ENCODE measurements at places on chromosomes 4 and X.

GRCh38 chrX:154495472-154495922 is 5.1 kb upstream of the SLC10A3 start:
- DNase-seq = no peak

DNA sequence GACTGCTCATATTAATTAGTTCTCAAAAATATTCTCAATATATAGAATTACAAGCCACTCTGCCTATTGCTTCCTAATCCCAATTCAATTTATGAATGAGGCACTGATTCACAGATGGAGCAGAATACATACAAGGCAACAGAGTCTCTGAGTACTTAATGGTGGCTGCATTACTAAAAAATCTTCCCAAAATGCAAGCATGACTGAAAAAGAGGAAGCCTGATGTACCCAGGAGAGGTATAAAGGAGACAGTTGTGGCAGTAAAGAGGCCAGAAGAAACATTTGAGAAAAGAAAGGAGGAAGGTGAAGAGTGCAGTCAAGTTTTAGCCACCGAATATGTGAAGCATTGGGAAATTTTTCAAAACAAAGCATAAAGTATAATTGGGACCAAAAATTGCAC is 163.2 kb upstream of the INTU start:
- no peak for DNase-seq

DNA sequence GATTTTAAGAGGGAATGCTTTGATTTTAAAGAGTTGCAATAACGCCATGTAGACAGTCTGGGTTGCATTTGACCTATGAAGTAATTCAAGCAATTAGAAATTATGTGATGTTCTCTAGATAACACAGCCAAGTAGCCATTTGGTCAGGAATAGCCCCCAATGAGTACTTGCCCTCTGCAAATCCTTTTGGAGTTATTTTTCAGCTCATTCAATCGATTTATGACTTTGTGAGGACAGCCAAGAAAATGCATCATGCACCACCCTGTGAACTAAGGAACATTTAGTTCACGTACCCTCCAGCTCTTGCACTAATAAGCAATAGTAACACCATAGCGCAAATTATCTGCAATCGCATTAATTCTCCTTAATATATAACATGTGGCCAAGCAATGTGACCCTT is 552.6 kb upstream of the INTU start:
- DNase-seq = no peak

DNA sequence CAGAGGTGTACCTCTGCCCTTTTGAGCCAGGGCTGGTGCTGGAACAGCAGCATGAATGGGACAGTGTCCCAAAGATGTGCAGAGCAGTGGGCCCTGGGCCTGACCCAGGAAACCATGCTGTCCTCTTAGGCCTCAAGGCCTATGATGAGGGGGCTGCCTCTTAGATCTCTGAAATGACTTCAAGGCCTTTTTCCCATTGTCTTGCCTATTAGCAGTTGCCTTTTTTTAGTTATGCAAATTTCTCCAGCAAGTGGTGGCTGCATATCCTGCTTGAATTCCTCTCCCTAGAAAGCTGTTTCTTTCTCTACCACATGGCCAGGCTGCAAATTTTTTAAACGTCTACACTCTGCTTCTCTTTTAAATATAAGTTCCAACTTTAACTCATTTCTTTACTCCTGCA is 160.3 kb downstream of the CFAP299 start:
- DNase-seq = no peak

DNA sequence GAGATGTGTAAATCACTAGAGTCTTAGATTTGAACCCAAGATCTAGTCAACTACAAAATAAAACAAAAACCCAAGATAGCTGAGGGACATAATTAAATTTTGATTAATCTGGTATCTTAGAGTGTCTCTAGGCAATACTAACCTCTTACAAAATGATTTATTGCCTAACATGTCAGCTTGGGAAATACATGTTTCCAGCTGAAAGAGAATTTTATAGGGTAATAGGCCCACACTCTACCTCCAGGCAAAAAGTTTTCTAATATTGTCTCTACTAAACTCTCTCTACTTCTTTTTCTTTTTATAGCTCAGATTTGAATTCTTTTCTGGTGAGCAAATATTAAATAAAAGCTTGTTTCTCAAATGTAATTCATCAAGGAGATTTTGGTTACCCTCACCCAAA is 263.2 kb downstream of the IL15 start:
- no peak for DNase-seq

DNA sequence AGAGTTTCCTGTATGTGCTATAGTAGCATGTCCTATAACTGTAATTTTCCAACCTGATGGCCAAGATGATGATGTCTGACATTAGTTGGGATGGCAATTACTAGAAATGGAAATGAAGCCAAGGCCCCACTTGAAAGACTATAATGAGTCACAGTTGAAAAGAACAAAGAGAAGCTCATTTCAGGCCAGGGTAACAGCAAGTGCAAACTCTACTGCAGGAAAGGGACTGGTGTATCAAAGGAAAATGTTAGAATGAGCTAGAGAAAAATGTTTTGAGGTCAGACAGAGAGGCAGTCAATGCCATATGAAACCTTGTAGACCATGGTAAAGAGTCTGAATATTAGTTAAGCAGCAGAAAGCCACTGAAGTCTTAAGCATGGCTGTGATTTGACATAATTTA is 146.2 kb upstream of the SH3RF1 start:
- no peak for DNase-seq

- no peak for DNase-seq
Measured at GRCh38 chr4:89586864-89587263, 250.1 kb downstream of the SNCA start.

DNA sequence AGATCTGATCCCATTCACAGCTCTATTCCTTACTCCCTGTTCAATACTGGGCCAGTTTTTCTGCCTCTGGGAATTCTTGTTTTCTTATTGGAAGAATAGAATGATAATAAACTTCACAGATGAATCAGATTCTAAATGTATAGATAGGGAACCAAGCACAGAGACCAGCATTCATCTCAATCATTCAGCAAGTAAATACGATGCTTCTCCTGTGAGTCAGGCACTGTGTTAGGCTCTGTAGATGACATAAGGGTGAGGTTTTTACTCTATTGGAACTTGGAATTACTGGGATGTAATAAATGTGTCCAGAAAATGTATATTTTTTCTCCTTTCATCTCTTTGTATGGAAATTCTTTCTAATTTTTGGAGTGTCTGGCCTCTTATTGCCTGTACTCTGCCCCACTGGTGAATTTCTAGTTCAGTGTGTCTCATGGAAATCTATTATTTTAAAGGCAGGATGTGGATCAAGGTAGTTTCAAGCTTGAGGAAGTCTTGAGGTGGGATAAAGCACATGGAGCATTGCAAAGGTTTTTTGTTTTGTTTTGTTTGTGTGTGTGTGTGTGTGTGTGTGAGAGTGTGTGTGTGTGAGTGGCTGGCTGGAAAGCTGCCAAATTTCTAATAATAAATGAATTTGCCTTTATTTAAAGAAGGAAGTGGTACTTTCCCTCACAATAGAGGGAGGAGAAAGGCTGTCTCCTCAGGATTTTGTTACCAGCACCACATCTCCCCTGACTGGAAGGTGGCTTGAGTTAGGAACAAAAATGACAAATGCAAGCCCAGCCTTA is 117.9 kb upstream of the HS3ST1 start:
- no peak for DNase-seq

- no peak for DNase-seq
Measured at GRCh38 chrX:7191681-7192110, 43.7 kb upstream of the PUDP start.

- no peak for DNase-seq
Measured at GRCh38 chr4:170307182-170307581, 217.4 kb upstream of the AADAT start.

DNA sequence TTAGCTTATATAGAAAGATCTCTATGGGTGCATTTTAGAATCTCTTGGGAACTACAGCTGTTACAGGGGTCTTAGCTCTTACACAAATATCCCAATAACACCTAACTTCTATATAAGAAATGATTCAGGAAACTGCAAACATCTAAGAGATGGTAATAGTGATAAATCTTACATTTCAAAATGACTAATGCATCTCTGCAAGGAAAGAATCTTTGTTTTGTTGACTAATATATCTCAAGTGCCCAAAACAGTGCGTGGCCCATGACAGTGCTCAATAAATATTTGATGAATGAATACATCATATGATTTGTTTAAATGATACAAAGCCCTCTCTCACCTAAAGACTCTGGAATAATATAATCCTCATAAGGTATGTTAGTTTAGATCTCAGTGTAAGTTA is 47.5 kb downstream of the CENPE start:
- DNase-seq = no peak

GRCh38 chrX:119673336-119673735 is 19.6 kb downstream of the SEPTIN6 start:
- no peak for DNase-seq

GRCh38 chr4:84258905-84259830 is 239.9 kb downstream of the NKX6-1 start:
- DNase-seq = no peak

GRCh38 chr4:88865466-88865865 is 167.8 kb upstream of the NAP1L5 start:
- no peak for DNase-seq

GRCh38 chr4:141573678-141574077 is 62.7 kb upstream of the IL15 start:
- DNase-seq = no peak

- no peak for DNase-seq
Measured at GRCh38 chr4:66279084-66279483, 608.8 kb upstream of the EPHA5 start.

DNA sequence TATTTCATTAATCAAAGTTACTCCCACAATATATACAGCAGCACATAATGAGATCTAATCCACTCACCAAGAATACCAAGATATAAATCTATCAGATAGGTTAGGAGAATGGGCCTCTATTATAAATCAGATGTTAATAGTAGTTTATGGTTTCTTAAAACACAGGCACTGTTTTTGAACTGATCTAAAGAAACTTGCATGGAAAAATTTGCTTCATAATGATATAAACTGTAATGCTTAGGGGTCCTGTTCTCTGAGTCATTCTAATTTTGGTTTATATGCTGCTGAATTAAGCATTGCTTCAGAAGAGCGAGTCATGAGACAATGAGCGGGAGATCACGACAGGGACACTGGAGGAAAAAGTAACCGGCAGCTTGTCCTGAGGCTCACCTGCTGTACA is 113.3 kb upstream of the OTUD4 start:
- no peak for DNase-seq

GRCh38 chr4:81604683-81605218 is 133.0 kb upstream of the RASGEF1B start:
- DNase-seq = no peak

DNA sequence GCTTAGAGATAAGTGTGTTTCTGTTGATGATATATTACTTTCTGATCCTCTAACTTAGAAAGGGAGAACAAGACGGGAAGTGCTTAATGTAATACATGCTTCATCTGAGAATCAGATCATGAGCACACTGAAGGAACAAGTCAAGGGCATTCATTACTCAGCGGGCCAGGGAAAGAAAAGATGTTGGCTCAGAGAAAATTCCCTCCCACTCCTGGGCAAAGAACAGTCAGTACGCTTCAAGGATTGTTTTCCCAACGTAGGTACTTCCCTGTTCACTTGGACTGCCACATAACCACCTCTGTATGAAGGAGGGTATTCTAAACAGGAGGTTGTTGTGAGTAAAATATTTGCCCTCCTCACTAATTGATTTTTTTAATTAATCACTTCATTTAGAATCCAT is 374.5 kb upstream of the FMR1 start:
- no peak for DNase-seq

GRCh38 chrX:79182071-79182470 is 37.6 kb downstream of the GPR174 start:
- no peak for DNase-seq

- no peak for DNase-seq
Measured at GRCh38 chr4:138707746-138708677, 307.6 kb upstream of the NOCT start.

DNA sequence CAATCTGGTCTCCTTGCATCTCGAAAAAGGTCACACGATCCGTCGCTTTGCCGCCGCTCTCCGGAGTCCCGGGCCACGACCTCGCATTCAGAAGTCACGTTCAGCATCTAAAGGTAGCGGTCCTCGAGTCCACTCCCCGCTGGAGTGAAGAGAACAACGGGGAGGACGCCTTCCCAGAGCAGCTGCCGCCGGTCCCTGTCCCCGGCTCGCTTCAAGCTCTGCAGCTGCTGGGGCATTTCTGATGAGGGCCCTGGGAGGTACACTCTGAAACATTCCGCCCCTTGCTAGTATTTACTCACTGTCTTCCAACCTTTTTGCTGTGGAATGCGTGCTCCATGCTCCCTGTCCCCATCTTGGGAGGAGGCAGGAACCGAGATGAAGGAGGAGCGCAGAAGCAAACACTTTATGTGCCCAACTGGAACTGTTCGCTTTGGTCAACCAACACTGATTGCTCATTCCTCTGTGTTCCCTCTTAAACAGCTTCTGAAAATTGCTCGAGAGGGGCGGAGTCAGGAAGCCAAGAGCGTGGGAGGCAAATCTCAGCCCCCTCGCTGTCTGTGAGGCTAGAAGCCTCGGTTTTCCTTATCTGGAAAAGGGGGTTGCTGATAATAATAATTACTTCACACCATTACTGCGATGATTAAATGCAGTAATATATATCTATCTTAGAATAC is 6.4 kb upstream of the VAMP7 start:
- DNase-seq = no peak

DNA sequence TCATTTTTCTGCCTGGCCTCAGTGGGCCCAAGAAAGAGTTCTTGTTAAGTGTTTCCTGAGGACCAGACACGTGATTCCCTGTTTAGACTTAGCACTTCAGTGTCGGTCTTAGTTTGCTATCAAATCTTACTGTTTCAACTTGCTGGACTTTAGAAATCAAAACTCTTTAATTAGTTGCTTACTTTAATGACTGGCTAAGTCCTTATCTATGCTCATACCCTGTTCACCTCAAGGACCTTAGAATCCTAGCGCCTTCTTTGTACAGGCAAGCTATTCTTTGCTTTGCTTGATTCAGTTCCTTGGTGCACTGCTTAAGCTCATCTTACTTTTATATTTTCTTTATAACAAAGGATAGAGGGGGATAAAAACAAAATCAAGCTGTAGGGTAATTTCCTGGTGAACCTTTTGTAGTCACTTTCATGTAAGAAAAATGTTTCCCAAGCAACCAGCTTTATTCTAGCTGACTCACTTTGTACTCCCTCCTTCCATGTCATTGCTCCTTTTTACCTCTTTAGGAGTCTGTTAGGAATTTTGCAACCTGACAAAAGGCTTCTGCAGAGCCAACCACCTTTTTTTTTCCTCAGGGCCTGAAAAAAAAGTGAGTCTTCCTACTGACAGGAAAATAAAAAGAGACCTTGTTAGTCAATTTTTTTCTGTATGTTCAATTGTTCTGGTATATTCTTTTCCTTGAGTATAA is 14.7 kb downstream of the WDR44 start:
- DNase-seq = no peak

DNA sequence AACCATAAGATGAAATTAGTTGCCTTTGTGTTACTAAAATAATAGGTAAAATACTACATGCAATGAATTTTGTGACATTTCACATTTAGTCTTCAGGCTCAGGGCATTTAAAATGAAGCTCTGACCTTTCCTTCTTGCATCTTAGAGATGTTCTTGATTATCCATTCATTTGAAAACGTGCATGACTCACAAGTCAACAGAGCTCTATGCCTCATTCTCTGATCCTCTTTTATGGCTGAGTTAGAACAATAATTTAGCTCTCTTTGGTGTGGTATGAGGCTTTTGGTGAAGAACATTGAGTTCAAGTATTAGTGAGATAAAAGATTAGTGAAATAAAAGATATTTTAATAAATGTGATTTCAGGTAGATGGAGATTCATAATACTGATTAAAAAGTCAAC is 66.5 kb downstream of the TIGD2 start:
- DNase-seq = no peak

Data from thoracic aorta (tissue), 2 donors.